ENCODE measurements at places on chromosomes 2 and 18.
A peak's percentile ranks its signal among the peaks of the same experiment; 100 is the strongest.

DNA sequence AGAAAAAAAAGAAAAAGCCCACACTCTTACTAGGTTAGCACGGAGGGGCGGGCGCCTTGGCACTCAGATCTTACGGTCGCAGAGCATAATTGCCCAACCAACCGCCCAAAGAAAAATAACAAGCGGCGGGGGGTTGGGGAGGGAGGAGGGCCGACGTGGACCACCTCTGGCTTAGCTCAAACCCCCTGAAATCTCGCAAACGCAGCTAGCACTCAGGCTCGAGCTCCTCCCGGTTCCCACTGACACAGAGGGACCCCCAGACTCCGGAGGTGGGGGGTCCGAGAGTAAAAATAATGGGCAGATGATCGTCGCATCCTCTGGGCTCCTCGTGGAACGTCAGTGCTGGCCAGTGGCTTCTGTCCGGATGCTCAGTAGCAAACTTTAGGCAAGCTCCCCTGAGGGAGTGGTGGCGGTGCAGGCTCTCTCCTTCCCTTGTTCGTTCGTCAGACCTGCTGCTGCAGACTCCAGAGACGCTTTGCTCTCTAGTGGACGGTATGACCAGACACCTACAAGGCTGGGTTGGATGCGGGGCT, 12.0 kb downstream of the CATIP start:
- no peak for DNase-seq

DNA sequence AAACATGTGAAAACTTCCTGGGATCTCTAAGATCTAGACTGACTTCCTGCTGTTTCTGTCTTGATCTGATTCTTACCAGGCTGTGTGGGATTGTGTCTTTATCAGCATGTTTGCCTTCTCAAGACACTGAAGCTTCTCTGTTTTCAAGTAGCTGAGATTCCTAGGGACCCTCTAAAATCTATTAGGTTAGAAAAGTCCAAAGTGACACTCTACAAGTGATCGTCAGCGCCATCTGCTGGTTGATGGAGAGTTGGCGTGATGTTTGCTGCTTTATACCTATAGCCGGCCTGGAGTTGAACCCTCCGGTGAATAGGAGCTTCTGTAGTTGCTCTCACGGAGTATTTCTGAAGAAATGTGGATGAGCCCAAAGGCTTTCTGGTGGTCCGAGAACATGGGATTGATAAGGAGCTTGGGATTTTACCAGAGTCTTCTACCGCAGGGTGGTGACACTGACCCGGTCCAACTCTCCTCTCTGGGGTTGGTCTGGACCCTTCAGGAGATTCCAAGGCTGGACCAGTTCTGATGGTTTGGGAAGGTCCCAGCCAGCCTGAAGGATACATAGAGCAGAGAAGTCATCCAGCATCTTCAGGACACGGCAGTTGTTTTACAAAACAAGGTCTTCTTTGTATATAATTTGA, 96.0 kb upstream of the TTC39C start:
- peak; percentile 51 for DNase-seq

DNA sequence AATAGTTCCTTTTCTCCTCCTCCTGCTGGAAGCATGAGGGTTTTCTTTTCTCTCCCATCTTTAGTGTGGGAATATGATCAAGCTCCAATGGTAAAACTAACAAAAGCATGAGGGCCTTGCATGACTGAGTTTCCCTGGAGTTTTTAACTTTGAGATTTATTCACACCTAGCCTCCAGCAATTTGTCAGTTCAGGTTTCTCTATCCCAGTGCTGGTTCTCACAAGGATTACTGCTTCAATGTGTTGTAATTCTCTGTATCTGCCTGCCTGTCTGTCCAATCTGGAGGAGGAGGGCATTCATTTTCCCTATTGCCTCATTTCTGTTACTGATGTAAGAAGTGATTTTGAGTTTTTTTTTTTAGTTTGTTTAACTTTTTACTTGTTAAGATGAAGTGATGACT, 57.6 kb upstream of the RPRM start:
- DNase-seq, result no peak

- no peak for DNase-seq
Observed at GRCh38 chr18:77078690-77079070, 53.9 kb downstream of the MBP start.

DNA sequence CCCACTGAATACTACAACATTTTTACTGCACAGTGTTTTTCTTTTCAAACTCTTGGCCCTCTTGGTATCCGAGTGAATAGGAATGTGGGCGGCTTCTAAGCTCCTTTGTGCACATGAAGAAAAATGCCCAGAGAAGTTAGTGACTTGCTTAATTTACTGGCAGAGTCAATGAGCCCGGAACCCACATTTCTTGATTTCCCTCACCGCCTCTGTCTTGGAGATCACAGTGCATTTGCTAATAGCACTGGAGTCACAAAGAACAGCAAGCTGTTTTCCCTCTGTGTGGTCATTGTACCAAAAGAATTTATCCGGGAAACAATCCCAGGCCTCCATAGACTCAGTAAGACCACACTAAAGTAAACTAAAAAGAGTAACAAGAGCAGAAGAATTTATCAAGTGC, 18.9 kb downstream of the STON1 start:
- DNase-seq, result no peak

GRCh38 chr2:57185568-57185967, 861.0 kb upstream of the VRK2 start:
- no peak for DNase-seq

DNA sequence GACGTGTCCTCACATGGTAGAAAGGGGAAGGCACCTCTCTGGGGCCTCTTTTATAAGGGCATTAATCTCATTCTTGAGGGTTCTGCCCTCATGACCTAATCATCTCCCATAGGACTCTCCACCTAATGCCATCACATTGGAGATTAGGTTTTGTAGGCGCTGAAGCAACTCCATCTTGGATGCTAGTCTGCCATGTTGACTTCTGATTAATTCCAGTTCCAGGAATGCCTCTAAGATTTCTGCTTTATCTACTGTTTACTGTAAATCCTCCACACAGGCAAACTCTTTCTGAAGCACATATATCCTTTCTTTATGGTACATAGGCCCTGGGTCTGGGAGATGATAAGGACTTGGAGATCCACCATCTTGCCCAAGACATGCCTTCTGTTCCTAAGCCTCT, 49.3 kb upstream of the YWHAQ start:
- DNase-seq, result no peak

DNA sequence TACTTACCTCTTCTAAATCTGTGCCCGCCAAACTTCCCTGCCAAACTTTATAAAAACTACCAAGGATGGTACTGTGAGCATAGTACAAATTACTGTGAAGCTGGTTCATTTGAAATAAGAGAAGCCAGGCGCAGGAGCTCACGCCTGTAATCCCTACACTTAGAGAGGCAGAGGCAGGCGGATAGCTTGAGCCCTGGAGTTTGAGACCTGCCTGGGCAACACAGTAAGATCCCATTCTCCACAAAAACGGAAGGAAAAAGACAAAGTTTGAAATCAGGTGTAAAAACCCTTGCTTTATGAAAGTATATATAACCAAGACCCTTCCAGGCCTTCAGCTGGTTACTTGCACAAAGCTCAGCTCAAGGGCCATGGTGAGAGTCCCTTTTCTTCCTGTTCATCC, 5.9 kb downstream of the AMMECR1L start:
- no peak for DNase-seq

- no peak for DNase-seq
Observed at GRCh38 chr2:101341421-101341820, 32.9 kb upstream of the RNF149 start.

DNA sequence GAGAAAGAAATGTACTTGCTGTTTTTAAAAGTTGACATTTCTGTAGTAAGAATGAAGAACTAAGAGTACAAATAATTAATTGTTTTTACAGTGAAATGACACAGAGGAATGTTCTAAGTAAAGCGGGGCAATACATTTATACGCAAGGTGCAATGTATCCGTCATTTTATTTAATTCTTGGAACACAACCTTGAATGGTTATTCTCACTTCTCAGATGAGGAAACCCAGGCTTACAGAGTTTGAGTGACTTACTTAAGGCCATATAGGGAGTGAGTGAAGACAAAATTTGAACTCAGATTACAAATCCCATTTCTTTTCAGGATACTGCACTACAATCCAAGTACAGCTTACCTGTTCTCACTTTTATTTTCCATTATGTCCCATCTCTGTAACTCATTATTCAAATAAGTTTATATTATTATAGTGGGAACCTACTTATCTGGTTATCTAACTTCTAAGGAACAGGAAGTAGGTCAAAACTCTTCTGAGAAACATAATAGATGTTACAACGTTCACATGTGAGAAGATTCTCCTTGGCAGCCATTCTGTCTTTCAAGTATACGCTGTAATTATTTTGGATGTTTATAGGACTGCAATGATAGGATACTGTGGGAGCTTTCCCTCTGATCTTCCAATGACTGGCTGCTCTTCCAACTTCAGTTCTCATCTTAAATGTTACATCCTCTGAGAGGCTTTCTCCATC, 12.3 kb upstream of the STK17B start:
- DNase-seq, result no peak

DNA sequence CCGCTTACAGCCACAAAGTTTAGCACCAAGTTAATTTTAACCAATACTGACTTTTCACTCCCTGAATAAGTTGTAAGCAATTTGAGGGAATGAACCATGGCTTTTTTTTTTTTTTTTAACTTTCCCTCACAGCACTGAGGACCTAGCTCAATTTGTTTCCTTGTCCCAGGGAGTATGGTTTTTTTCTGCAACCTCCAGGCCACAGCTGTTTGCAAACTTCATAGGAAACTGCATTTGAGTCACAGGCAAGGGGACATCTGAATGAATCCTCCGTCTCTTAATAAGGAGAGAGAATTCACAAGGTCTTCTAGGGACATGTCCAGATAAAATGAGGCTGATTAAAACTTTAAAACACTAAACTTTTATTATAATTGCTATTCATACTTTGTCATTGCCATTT, 181.5 kb downstream of the GFPT1 start:
- no peak for DNase-seq

GRCh38 chr2:44944102-44944951, 2.8 kb downstream of the SIX3 start:
- no peak for DNase-seq

- no peak for DNase-seq
Observed at GRCh38 chr2:241852116-241852980, 6.3 kb downstream of the PDCD1 start.

GRCh38 chr18:57270156-57270555, 82.2 kb upstream of the ST8SIA3 start:
- DNase-seq, result no peak

GRCh38 chr2:141200191-141200590, 930.6 kb downstream of the LRP1B start:
- no peak for DNase-seq

- no peak for DNase-seq
Observed at GRCh38 chr2:135667045-135667444, 74.6 kb upstream of the UBXN4 start.

GRCh38 chr18:46424898-46425297, 232.1 kb downstream of the LOXHD1 start:
- DNase-seq, result no peak

- no peak for DNase-seq
Observed at GRCh38 chr2:74896232-74896631, 62.2 kb upstream of the POLE4 start.

GRCh38 chr2:104746299-104746698, 107.6 kb upstream of the POU3F3 start:
- DNase-seq, result no peak
